ENCODE measurements at places on chromosomes 1 and 21.
A peak's percentile ranks its signal among the peaks of the same experiment; 100 is the strongest.

GRCh38 chr1:208254376-208254775 is 10.2 kb upstream of the PLXNA2 start:
- DNase-seq: no peak

- DNase-seq: no peak
These were observed 67.2 kb upstream of the FOXD3 start for GRCh38 chr1:63255153-63255552.

GRCh38 chr1:154657556-154657955 is 49.6 kb upstream of the ADAR start:
- no peak for DNase-seq

DNA sequence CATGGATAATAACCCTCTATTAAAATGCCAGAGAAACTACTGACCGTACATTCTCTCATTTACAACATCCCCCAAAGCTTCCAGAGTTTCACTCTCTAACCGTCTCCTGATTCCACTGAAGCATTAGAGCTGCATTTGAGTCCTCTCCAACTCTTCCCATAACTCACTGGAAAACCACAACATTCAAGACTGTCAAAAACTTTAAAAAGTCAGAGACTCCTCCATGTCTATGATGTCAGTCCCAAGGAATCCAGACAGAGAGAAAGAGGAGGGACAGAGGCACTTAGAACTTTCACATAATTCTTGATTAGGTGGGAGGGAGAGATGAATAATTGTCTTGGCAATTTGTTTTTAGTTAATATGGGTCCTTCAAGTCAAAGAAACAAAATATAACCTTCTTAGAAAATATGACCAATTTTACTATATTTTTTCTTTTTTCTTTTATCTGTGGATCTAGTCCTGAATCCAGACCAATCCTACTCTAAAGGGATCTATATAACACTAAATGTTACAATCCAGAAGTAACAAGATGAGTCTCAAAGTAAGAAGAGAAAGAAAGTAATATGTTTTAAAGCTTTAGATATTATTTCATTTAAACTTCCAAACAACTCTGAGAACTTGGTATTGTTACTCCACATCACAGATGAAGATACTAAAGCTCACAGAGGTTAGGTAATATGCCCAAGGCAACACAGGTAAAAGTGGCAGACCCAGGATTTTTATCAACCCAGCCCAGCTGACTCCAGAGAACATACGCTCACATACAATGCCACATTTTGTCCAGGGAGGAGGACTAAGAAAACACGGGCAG is 23.8 kb downstream of the OTUD7B start:
- no peak for DNase-seq

GRCh38 chr1:203992440-203992839 is 80.5 kb upstream of the SOX13 start:
- DNase-seq: no peak

- peak; percentile 73 for DNase-seq
These were observed 6.5 kb upstream of the CCDC27 start for GRCh38 chr1:3745590-3746381.

DNA sequence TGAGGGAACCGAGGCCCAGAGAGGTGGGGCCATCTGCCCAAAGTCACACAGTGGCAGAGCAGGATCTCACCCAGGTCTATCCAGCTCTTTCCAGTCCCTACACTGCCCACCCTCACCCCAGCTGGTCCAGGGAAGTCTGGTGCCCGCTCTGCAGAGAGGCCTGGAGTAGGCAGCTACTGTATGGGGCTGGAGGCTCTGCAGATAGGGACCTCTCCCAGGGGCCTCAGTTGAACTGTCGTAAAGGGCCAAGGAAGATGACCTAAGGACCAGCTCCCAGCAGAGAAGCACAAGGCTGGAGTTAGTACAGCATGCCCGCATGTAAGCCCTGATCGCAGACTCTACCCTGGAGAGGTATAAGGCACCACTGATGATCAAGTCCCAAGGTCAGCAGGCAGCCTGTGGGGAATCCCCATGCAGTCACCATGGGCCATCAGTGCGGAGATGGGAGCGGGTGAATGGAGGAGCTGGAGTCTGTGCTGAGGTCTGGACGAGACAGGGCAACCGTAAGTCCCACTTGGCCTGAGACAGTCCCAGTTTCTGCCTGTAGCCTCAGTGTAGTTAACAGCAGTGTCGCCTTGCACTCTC is 320.2 kb downstream of the MATN1 start:
- DNase-seq: no peak

Data from hematopoietic multipotent progenitor cell treated with erythropoietin and hydrocortisone succinate and interleukin-3 and kit ligand, for 8 days (in vitro differentiated cells).